Tibial nerve (tissue), 4 donors: ENCODE measurements at places on chromosomes 4 and X. TPM values are rescaled to one million over a fixed set of nuclear protein-coding genes. Genes with fewer than 3 reads are reported as not detected.

The IQCM gene
- not detected for total RNA-seq

GRCh38 chr4:8205749-8206611 lies 6.9 kb downstream of the SH3TC1 start:
- DNase-seq = no peak

- no peak for DNase-seq
Observed at GRCh38 chrX:119809185-119809666, 17.8 kb upstream of the RPL39 start.

DNA sequence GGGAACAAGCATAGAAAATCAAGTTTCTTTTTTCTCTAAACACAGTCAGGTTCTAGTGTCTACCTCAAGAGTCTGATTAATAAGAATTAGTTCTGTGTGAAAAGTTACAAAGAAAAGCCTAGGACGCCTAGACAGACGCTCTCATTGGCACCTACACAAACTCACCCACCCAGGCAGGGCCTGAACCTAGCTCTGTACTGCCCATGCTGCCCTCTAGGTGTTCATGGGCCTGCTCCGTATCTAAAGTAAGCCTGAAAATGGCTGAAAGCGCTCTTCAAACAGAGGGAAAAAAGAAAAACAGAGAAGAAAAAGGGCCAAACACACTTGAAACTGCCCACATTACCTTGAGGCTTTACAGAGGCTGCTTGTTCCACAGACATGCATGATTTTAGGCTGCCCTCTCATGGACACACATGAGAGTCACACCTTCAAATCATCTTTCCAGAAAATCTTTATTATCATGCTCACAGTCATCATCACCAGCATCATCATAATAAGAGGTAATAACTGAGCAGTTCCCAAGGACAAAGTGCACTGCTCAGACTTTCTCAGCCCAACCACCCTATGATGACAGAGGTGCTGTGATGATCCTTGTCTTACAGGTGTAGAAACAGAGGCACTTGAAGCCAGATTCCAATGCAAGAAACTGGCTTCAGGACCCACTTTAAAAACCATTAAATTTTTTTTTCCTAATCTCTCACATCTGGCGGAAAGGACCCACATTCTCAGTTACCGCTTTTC lies 49.6 kb downstream of the MAP7D2 start:
- DNase-seq = no peak

The CACNA1F gene
- under 0.01 TPM for total RNA-seq

DNA sequence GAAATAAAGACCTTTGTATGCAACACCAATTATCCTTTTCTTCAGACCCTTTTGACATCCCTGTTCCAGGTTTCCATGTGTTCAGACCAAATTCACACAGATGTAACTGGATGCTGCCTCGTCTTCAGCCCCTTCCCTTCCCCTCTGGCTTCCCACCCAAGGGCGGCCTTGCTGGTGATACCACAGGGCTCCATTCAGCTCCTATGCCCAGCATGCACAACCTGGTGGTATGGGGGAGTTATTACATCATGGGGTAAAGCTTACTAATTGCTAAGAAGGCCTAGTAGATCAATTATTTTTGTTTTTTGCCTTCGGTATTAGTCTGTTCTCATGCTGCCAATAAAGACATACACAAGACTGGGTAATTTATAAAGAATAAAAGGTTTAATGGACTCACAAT lies 317.0 kb upstream of the CXXC4 start:
- no peak for DNase-seq

GRCh38 chr4:141871086-141871770 lies 234.8 kb downstream of the IL15 start:
- DNase-seq = no peak

The SPOCK3 gene
- total RNA-seq = not detected

The TCEAL6 gene
- not detected for total RNA-seq
